Small intestine (tissue), 16 donors: ENCODE measurements at places on chromosomes 16 and 17. TPM values are rescaled to one million over a fixed set of nuclear protein-coding genes. Genes with fewer than 3 reads are reported as not detected.

DNA sequence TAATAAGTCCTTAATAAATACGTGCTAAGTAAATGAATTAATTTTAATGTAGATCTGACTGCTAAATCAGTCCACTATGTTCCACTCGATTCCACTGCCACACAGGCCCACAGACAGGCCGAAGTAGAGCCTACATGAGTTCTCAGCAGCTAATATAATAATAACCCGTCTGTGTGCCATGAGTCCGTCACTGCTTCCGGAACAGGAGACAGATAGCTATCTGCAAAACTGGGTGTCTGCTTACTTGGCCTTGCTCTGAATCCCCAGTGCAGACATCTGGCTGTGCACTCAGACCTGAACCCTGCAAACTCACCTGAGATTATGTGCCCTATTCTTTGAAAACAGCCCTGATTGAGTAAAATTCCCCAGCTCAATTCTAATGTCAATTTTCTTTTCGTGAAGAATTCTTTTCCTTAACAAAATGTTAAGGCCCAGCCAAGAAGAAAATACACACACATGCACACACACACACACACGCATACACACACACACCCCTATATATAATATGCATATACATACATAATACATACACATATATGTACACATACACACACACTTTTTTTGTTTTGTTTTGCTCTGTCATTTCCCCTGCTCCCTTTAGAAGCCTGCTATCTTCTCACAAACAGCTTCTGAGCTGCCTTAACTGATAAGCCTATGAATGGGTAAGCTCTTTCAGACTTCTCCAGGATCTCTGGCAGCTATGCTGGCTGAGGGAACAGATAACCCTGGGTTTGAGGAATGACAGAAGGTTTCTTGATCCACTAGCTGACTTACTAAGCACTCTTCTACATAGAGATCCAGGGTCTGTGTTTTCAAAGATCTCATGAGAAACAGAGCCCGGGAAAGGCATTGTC lies 39.8 kb upstream of the TOM1L1 start:
- no peak for DNase-seq

GRCh38 chr17:78832541-78832810 lies 8.1 kb downstream of the USP36 start:
- no peak for DNase-seq

GRCh38 chr17:27621536-27621935 lies 9.5 kb upstream of the LGALS9 start:
- no peak for DNase-seq

- no peak for DNase-seq
Observed at GRCh38 chr16:4814542-4815173, 12.2 kb upstream of the ROGDI start.

The SLC47A2 gene
- polyA plus RNA-seq, result 0.34 TPM

The HBA1 gene
- polyA plus RNA-seq, result not detected

The KRT33B gene
- not detected for polyA plus RNA-seq

DNA sequence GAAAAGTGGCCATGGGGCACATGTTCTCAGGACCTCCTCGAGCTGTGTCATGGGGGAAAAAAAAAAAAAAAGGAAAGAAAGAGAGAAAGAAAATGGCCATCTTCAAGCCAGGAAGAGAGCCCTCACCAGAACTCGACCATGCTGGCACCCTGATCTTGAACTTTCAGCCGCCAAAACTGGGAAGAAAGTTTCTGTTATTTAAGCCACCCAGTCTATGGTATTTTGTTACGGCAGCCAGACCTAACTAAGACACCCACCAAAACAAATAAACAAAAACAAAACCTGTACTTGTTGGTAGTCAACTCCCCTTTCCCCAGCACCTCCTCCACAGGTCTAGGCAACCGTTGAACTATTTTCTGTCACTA lies 26.1 kb upstream of the SLC13A2 start:
- no peak for DNase-seq

- DNase-seq, result no peak
Observed at GRCh38 chr17:29109477-29110371, 66.8 kb downstream of the PIPOX start.

The PAQR4 gene
- polyA plus RNA-seq, result 11.5 TPM

GRCh38 chr17:34435182-34435928 lies 72.3 kb upstream of the CCL1 start:
- DNase-seq, result no peak
